ENCODE measurements at places on chromosomes 1 and 21.

DNA sequence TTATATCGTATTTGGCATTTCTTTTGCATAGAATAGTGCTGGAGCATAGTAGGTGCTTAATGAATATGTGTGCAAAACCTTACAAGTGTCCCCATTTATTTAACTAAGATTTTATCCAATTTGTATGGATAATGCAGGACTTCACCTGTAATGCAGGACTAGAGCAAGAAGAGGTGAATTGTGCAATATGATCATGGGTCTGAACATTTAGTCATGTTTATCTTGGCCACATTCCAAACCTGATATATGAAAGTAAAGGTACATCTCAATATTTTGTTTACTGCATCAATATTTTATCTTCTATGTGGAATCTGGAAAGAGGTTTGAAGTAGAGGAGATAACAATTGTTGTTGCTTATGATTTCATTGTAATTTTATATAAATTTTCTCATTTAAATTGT lies 1626.7 kb upstream of the B3GALT2 start:
- no peak for DNase-seq

GRCh38 chr21:17900990-17901385 lies 81.8 kb upstream of the C21orf91 start:
- no peak for DNase-seq

DNA sequence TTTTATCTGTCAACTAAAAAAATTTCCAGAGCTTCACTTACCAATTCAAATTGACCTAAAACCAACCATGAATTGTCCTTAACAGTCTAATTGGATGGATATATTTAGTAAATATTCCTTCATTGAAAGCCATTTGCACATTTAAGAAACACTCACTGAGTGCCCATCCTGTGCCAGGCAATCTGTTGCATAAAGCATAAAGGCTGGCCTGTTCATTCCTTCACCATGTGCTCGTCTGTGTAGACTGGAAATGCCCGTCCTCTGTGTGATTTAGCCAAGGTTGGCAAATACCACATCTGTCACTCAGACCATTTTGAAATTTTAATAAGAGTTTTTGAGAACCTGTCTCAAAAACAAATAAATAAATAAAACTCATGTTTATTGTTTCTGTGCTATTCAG lies 57.1 kb downstream of the ZNF684 start:
- DNase-seq, result no peak

GRCh38 chr1:46289976-46290375 lies 13.4 kb downstream of the LRRC41 start:
- DNase-seq, result no peak

GRCh38 chr1:65965112-65965996 lies 172.7 kb downstream of the PDE4B start:
- no peak for DNase-seq

DNA sequence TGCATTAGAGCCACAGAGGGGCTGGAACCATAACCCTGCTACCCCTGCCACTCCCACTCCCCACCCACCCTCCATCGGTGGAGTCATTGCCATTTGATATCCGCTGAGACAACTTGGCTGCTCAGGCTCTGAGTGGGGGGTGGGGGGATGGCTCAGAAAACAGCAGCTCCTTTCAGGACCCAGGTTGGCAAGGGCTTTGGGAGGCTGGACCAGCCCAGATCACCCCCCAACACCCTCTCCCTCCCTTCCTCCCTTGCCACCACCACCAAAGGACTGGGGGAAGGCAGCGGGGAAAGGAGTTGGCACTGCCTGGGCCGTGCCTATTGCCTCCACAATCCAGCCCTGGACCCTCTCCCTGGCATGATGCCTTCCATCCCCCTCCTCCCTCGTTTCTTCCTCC lies 1.7 kb downstream of the KCNJ10 start:
- DNase-seq, result peak; percentile 73

DNA sequence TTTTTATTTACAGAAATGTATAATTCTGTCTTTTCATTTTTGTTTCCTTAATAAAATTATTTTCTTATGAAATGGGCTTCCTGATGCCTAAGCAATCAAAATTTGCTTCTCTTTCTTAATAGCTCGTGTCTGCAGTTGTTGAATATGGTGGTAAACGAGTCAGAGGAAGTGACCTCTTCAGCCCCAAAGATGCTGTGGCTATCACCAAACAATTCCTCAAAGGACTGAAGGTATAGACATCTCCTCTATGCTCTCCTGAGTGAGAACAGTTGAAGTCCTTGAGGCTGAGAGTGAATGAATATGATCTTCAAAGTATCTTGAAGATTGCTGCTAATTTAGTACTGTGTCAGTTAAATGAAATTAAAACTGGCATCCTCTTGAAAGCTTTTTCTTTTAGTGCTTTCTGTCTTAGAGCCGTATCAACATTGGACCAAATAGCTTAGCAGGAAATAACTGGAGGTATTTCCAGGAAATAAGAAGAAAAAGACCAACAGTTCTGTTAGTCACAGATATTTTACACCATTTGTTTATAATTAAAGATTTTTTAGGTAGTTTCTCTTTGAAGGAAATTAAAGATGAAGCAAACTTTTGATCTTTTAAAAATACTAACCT lies 24.7 kb downstream of the VPS45 start:
- DNase-seq, result no peak
